Fibroblast of skin of left biceps (primary cell): ENCODE measurements at places on chromosomes 7 and 10.

DNA sequence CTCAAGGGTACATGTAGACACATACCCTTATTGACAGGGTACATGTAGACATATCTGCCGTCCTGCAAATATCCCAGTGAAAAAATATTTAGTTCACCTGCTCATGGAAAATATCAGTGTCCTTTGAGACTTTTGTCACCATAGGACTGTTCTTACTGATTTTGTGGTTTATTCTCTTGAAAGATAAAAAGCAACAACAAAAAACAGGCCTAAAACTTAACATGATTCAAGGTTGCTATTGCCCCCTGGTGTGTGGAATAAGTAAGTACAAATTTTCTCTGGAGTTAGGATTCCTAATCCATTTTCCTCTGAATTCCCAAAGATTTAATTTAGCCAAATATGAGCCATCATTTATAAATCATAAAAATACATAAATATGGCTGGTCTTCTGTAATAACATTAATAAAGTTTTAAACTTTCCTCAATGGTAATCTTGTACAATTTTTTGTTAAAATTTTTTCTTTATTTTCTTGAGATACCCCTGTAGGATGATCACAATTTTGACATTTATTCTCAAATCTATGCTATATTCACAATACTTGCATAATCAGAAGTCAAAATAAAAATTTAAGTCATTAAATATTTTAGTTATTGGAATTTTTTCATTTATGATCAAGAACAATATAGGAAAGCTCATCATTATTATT lies 741.4 kb upstream of the POT1 start:
- no peak for DNase-seq

- no peak for DNase-seq
Measured at GRCh38 chr10:117617659-117618058, 75.1 kb downstream of the EMX2 start.

GRCh38 chr10:75402486-75403143 lies 1.1 kb upstream of the ZNF503 start:
- DNase-seq = no peak

GRCh38 chr7:24879291-24879690 lies 100.7 kb downstream of the OSBPL3 start:
- DNase-seq = no peak

GRCh38 chr7:78225534-78225933 lies 427.0 kb downstream of the PHTF2 start:
- no peak for DNase-seq

DNA sequence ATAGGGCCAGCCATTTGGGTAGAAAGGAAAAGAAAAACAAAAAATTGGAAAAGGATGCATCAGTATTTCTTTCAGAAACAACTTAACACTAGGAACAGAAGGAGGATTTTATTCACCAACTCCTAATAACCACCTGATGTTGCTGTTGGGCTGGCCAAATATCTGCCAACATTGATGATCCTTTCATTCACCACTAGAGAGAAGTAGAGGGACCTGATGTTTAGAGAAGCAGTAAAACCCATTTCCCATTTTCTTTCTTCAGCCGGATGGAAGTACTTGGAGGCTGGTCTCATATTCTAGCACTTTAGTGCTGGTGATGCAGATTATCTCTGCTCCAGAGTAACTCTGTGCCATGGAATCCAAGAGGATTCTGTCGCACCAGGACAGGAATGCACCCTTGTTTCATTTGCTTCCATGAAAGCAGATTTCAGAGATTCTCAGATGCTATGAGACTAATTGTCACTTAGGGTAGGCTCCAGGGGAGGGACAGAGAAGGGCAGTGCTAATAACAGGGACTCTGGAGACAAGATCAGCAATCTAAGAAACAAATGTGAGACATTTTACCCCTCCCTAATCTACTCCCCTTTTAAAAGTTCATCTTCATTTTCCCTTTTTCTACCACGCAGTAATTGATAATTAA lies 3.1 kb downstream of the KLLN start:
- DNase-seq = peak; percentile 59

DNA sequence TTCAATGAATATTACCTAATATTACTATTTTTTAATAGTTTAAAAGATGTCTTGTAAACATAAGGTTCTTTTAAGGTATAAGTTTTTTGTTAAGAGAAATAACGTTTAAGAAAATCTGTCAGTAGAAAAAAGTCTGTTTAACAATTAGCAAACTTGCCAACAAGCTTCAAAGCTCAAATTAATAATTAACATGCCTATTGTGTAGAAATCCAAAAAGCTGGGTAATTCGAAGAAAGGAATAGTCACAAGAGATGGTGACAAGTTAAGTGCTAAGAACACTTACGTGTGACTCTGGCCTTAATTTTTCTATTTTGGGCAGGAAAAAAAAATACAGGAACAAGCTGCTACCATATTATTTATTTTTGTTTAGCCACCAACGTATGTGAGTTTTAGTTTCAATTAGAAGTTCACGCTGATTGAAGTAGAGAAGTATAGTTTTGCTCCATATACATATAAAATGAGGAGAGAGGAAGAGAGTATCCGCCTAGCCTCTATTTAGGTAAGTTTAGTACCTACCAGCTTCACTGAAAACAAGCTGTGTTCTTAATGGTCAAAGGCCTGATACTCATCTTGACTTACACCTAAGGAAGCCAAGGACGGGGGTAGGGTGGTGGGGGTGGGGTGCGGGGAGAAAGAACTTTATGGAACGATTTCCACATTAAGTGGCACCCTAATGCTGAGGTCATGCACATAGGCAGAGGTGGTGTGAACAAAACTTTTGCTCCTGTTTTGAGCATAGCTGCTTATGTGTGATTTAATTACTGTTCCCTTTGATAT lies 43.4 kb upstream of the AGBL3 start:
- DNase-seq = no peak

DNA sequence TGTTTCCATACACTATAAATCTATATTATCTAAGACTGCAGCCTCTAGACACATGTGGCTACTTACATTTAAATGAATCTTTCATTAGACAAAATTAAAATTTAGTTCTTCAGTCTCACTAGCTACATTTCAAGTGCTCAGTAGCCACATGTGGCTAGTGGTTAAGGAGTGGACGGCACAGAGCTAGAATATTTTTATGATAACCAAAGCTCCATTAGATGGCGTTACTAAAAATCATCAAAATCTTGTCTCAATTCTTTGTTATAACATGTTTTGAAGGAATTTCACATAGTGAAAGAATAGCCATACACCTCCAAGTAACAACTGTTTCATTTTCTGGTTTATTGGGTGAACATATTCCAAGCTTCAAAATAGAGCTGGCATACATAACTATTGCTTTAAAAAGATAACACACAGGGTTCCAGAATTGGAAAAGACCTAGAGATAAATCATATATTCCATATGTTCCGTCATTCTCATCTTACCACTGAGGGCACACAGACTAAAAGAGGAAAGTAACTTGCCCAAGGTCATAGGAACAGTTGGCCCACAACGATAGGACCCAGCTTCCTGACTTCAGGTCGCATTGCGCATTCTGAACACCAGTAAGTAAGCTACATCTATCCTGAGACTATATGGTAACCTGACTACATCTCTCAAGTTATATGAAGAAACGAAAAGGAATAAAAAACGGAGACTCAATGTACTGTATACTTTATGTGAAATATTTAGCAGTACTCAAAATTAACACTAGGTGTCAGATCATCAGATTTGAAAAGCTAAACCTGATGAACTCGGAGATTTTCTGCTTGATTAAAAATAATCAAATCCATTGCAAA lies 66.6 kb downstream of the CAV1 start:
- DNase-seq = no peak

DNA sequence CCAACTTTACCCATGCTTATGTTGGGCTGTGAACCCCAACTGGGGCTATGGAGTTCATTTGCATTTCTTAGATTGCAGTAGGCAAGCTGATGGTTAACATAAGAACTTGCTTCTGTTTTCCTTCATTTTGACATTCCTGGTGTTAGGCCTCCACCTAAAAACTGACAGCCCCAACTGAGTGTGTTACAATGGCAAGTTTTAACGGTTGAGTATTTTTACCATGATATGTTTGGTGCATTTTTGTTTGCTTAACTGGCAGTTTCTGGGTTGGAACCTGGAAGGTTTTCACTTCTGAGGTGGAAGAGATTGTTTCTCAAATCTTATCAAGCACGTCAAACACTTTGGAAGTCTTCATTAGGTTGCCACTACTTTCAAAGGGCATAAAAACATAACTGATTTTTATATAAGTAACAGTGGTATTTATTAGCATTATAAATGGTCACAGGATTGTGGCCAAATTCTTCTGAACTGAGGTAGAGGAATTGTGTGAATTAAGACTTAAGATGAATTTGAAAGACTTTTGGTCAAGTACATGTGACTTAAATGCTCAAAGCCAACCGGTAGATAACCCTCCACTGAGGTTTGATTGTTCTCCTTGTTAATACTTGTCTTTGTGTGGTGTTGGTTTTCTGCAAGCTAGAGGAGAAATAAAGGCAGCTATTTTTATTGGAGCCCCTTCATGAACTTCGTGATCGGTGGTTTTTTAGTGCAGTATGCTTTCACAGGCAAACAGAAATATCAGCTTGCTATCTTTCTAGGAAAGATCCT lies 2.8 kb downstream of the BMI1 start:
- DNase-seq = no peak

- DNase-seq = no peak
Measured at GRCh38 chr10:24678757-24679156, 44.9 kb downstream of the ARHGAP21 start.

DNA sequence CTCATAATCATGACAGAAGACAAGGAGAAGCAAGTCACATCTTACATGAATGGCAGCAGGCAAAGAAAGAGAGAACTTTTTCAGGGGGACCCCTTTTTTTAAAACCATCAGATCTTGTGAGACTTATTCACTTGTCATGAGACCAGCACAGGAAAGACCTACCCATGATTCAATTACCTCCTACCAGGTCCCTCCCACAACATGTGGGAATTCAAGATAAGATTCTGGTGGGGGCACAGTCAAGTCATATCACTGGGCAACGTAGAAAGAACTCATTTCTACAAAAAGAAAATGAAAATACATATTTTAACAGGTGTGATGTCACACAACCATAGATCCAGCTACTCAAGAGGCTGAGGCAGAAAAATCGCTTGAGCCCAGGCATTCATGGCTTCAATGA lies 304.1 kb downstream of the IPMK start:
- no peak for DNase-seq

DNA sequence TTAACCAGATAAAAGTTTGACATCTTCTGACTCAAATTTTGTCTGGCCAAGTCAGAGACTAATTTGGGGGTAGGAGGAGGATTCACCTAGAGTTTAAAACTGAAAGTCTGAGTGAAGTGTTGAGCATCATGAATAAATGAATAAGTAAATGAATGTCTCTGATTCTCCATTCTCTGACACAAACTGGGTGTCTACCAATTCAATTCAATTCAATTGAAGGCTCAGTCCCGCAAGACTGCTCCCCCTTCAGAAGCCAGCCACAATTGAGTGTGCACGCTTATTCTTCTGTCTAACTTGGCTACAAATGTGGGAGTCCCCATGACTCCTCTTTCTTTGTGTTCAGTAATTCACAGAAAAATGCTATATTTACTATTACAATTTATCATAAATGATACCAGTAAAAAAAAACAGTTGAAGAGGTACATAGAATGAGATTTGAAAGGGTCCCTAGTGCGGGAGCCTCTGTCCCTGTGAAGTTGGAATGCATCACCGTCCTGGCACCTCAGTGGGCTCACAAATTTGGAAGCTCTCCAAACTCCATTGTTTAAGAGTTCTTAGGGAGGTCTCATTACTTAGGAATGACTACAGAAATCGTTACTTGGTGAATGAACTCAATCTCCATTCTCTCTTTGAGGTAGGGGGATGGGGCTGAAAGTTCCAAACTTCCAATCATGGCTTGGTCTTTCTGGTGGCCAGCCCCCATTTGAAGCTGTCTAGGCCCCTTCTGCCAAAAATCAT lies 243.7 kb upstream of the PHYHIPL start:
- DNase-seq = no peak

DNA sequence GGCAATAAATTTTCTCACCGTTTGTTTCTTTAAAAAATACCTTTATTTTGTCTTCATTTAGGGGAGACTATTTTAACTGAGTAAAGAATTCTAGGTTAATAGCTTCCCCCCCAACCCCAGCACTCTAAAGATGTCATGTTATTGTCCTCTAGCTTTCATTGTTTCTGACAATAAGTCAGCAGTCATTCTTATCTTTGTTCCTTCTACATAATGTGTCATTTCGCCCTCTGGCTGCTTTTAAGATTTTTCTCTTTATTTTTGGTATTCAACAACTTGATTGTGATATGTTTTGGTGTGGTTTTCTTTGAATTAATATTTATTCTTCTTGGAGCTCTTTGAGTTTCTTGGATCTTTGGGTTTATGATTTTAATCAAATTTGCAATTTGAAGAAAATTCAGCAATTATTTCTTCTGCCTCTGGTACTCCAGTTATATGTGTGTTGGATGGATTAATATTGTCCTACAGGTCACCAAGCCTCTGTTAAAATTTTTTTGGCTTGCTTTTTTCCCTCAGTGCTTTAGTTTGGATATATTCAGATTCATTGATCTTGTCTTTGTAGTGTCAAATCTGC lies 64.6 kb upstream of the ELN start:
- no peak for DNase-seq
